ENCODE measurements at places on chromosomes 4 and X.
A peak's percentile ranks its signal among the peaks of the same experiment; 100 is the strongest.

- no peak for DNase-seq
Measured at GRCh38 chrX:6151971-6152370, 76.7 kb downstream of the NLGN4X start.

GRCh38 chr4:174451718-174452296, 70.5 kb downstream of the HPGD start:
- DNase-seq, result no peak

DNA sequence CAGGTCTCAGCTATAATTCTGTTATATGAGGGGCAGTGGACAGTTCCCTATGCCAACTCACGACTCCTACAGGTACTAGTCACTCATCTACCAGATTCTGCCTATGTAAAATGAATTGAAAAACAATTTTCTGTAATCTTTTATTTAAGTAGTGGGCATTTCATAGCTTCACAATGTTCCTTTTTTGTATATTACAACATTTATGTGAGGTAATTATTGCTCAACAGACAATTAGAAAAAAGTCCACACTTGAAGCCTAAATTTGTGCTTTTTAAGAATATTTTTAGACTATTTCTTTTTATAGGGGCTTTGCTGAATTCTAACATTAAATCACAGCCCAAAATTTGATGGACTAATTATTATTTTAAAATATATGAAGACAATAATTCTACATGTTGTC, 20.4 kb downstream of the EREG start:
- no peak for DNase-seq

GRCh38 chrX:73446831-73447230, at the start of gene CDX4:
Gene CDX4, plus strand, starts transcription at chrX:73447053. Its CDS starts 201 bp downstream, at chrX:73447254.
- DNase-seq, result no peak

- peak; percentile 40 for DNase-seq
Measured at GRCh38 chr4:87589531-87589930, 18.8 kb upstream of the DSPP start.

GRCh38 chr4:6092971-6093370, 74.7 kb upstream of the C4orf50 start:
- no peak for DNase-seq

GRCh38 chr4:179692222-179692621, 2250.0 kb upstream of the AGA start:
- no peak for DNase-seq

DNA sequence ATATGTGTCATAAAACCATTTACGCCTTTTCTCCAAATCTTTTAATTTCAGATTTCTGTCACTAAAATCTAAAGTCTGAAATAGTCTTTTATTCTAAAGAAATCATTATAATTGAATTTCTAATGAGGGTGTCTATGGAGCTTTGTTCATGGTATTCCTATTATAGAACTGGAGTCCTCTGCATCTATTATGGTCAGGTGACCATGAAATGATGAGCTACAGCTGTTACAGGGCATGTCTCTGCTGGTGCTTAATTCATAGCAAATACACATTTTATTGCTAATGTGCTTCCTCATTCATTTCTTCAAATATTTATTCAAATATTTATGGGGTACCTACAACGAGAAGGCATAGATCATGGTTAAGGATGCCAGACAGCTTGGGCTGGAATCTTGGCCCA, 126.1 kb downstream of the NAA11 start:
- DNase-seq, result no peak

GRCh38 chr4:81919223-81919622, 447.5 kb upstream of the RASGEF1B start:
- DNase-seq, result no peak

- DNase-seq, result no peak
Measured at GRCh38 chr4:110132816-110133719, 65.3 kb downstream of the ELOVL6 start.

GRCh38 chrX:45240301-45240700, 39.6 kb upstream of the DIPK2B start:
- DNase-seq, result no peak

DNA sequence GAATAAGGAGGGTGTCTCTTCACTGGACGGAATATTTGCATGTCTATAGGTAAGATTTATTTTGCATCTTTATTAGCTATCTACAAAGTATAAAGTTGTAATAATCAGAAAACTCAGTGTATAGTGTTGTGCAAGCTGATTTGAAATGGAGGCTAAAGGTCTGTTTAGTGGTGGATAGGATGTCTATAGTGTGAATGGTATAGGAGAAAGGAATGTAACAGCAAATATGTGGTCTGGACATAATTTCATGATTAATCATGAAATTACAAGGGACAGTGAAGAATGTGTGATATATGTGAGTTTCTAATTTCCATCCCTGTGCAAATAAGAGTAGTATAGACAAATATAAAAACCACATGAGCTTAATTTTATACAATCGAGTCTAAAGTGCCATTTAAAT, 79.3 kb upstream of the CAMK2D start:
- DNase-seq, result no peak

DNA sequence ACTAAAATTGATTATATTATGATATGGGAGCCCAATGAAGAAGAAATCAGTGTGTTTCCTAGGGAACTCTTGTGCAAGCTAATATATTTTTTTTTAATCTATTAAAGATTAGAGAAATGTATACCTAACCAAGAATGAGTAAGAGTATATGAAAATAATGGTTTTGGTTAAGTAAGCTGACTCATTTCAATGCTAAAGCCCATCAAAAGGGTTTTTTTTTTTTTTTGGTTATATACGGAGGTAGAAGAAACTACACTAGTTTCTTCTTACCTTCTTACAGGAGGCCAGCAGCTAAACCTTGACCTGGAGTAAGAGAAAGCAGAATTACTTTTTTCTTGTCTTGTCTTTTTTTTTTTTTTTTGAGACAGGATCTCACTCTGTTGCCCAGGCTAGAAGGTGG, 27.5 kb downstream of the RUFY3 start:
- DNase-seq, result no peak

GRCh38 chr4:83342476-83342875, 7.8 kb upstream of the HPSE start:
- no peak for DNase-seq

GRCh38 chrX:39438603-39439602, 637.6 kb downstream of the MID1IP1 start:
- no peak for DNase-seq

DNA sequence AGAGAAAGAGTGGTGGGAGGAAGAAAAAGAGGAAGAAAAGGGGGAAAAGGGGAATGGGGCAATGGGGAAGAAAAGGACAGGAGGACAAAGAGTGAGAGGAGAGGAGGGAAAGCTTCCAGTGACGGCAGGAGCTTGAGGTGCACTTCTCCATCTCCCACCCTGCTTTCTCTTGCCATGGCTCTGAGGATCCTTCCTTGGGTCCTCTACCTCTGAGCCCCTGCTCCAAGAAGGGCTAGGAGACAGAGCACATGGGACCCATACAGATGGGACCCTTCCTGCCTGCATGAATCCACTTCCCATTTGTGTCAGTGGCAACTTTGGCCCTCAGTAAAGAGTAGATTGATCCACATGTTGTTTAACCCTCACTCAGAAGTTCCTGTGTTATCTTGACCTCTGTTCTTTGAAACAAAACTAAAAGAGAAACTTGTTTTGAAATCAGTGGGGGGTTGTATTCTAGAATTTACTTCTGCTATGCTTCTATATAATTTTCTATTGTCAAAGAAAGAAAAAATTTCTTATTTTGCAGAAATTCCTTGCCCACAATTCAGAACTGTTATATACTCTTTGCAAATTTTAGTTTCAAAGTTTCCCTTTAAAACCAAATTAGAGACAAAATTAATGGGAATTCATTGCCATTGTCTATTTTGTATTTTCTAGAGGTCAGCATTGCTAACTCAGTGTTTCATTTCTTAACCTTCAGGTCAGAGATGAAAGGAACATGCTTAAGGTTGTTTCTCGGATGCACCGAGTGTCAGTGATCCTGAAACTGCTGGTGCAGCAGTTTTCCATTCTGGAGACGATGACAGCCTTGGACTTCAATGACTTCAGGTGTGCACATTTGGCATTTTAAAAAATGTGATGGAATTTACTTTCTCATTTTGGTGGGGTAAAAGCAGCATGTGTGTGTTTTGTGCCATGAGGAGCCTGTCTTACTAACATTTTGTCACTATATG, 5.0 kb downstream of the TDO2 start:
- no peak for DNase-seq

- DNase-seq, result no peak
Measured at GRCh38 chrX:13716905-13717304, 17.5 kb downstream of the TRAPPC2 start.

GRCh38 chrX:12867685-12868084, 813 bp downstream of the TLR7 start:
- no peak for DNase-seq

GRCh38 chrX:131752493-131753198, 208.8 kb downstream of the OR13H1 start:
- no peak for DNase-seq

- DNase-seq, result no peak
Measured at GRCh38 chr4:1152290-1152689, 20.1 kb downstream of the SPON2 start.

- DNase-seq, result no peak
Measured at GRCh38 chrX:148135738-148136137, 154.6 kb downstream of the FMR1NB start.

DNA sequence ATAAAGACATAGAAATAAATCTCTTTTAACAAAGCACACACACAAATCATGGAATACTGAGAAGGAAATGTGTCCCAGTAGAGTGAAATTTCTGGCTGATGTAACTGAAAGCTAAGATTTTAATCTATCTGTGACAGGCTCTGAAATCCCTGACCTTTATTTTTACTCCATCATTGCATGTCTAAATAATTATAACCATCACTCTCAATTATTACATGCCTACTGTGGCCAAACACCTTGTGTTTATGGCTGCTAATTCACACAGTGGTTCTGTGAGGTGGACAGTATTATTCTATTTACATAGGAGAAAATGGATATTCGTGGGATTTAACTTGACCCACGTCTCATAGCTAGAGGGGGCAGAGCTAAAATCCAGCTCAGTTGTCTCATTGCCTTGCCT, 438.1 kb downstream of the TLL1 start:
- no peak for DNase-seq

- no peak for DNase-seq
Measured at GRCh38 chrX:66008328-66008970, 31.4 kb downstream of the VSIG4 start.

DNA sequence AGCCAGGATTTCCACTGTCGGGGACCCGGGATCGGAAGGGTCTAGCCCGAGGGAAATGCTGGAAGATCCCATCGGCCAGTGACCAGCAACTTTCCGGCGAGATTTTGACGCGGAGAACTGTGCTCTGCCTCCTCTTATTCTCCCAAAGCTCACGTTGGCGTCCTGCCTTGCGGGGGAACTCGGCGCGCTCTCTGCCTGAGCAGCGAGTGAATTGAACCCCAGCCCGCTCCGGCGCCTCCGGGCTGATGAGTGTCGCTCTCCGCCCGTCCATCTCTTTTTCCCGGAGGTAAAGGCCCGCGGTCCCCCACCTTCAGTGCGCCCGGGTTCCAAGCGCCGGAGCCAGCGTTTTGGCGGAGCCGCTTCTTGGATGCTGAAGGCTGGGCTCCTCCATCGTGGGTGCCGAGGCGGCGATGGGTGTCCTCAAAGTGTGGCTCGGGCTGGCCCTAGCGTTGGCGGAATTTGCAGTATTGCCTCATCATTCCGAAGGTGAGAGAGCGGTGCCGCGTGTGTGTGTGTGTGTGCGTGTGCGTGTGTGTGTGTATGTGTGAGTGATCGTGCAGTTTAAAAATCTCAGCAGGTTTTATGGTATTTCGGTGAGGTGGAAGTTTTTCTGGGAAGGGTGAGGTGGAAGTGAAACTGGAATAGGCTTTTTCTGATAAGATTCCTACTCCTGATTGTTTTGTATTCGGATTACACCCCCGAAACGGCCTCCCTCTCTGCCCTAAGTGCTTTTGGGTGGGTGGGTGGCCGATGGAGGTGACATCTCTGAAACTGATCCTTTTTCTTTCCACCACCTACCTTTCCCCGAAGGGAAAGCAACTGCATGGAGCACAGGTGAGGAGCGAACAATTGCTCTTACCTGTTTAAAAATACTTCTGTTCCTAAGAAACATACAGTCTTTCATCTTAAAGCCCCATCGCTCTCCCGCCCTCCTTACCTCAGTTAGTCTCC, 752 bp downstream of the FRAS1 start:
- DNase-seq, result peak; percentile 25

DNA sequence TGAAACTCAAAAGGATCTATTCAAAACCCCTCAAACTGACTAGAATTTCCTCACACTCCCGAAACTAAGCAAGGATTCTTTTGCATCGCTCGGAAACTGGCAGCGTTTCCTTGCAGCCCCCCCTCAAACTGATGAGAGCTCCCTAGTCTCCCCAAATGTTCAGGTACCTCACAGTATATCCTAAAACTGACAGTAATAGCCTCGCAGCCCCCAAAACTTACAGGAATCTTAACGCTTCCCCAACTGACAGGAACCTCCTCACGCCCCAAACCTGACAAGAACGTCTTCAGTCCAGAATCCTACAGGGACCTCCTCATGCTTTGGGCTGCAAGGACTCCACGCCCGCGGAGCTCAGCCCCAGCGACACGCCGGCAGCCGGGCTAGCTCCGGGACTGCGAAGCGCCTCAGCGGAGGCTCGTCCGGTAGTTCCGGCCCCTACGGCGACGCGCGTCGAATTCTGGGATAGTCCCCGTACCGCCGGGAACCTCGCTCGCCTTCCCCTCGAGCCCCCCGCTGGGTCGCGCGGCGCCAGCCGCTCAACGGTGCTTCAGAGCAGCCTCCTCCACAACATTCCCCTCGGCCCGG, 640 bp downstream of the PHF8 start:
- DNase-seq, result peak; percentile 8

GRCh38 chr4:176775338-176775737, 17.4 kb downstream of the VEGFC start:
- DNase-seq, result no peak

- DNase-seq, result no peak
Measured at GRCh38 chr4:14178421-14178820, 550.9 kb upstream of the BOD1L1 start.

GRCh38 chrX:7462110-7462509, 314.2 kb upstream of the PUDP start:
- DNase-seq, result no peak

GRCh38 chr4:113534711-113535110, 226.8 kb downstream of the CAMK2D start:
- no peak for DNase-seq

- DNase-seq, result no peak
Measured at GRCh38 chr4:147958057-147958456, 226.2 kb downstream of the ARHGAP10 start.

Measured in hepatic stellate cell (primary cell).